HepG2 (cell line): ENCODE measurements at places on chromosomes 13 and 19.
A peak's percentile ranks its signal among the peaks of the same experiment; 100 is the strongest.

- no peak for DNase-seq
Observed at GRCh38 chr19:33379151-33379829, 5.8 kb downstream of the CEBPG start.

DNA sequence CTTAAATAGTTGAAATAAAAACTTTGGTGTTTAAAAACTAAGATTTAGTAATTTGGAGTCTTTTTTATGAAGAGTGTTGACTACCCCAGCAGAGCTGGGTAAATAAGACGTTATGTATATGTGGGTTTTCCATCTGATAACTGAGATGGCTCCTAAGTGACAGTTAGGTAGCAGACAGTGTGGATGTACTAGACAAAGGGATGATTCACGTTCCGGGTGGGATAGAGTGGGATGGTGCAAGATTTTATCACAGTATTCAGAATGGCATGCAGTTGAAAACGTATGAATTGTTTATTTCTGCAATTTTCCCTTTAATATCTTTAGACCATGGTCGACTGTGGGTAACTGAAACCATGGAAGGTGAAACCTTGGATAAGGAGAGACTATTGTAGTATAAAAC is 50.4 kb downstream of the NAA16 start:
- no peak for DNase-seq

- DNase-seq, result no peak
Observed at GRCh38 chr19:40213882-40214570, 4.2 kb downstream of the TTC9B start.

- no peak for DNase-seq
Observed at GRCh38 chr19:16527334-16527935, 14.8 kb downstream of the CHERP start.

DNA sequence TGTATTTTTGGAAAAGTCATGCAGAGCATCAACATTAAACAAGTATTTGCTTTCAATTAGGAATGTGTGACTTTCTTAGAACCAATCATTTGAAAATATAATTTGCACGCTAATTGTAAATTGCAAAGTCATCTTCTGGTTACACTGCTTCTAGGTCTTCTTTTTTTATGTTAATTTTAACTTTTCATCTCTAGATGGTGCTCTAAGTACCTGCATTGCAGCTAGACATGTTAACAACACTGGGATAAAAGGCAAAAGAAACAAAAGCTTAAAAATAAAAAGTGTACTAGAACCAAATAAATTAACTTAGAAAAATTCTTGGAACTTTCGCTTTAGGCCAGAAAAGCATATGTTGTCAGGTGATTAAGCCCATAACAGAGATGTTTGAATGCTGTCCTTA is 2758.2 kb downstream of the PCDH9 start:
- DNase-seq, result peak; percentile 15

DNA sequence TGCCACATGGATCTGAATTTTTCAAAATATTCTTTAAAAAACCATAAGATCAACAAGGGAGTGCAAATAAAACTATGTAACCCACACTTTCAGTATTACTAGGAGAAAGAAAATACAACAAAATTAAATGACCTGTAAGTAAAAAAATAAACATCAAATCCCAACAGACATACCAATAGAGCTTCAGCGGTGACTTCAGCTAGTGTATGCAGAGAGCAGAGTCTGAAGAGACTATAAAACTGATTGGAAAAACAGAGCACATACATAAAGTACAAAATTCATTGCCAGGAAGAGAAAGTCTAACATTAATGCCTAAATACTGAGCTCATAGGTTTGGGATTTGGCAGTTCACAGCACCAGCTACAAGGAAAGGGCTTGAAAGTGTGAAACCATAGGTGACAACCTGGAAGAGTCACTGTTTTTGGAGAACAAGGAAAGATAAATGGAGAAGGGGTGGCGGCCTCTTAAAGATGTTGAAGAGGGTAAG is 291.1 kb downstream of the LMO7 start:
- DNase-seq, result no peak

DNA sequence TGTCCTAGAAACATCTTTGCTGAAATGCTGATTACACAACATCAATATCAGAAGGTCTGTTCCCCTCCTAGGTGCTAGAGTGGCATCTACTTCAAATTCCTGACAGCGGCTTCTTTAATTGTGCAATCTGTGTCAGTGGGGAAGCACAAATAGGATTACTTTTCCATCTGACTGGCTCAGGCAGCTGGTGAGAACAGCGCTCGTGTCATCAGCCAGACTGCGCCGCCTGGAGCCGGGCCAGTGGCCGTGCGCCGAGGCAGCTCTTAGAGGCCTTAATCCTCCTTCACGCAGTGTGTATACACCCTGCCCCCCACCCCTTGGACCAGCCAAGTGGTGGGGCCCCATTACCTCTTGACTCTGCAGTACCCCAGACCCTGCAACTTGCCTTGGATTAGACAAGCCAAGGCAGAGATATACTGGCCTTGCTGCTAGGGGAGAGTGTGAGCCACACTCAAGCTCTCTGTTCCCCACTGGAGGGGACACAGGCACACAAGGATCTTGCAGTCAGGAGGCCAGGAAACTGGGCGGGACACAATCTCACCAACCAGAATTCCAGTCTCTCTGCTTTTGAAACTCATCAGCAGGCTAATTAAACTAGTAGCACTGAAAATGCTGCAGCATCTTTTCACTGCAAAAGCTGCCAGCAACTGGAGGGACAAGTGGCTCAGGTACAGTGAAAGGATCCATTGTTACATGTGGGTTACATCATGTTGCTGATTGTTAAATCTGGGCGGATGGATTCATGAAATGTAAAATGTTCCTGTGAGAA is 48.9 kb upstream of the EPHX3 start:
- DNase-seq, result peak; percentile 55

- peak; percentile 75 for DNase-seq
Observed at GRCh38 chr19:13154911-13155471, 4.8 kb downstream of the IER2 start.

DNA sequence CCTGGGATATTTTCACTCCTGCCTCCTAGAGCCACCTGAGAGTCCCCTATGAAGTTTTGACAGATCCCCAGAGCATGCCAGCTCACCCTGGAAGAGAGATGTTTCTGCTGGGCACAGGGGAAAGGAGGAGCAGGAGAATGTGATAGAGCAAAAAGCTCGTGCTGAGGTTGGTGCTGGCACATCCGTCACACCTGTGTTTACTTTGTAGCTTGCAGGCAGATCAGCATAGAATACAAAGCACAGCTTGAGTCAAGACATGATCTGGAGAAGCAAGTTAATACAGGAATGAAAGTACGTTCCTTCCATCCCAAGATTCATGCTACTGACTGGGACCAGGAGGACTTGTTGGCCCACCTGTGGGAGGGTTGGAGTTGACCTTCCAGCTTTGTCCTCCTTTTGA is 46.1 kb downstream of the HSPH1 start:
- no peak for DNase-seq

- no peak for DNase-seq
Observed at GRCh38 chr13:94880463-94880862, 168.1 kb upstream of the SOX21 start.

DNA sequence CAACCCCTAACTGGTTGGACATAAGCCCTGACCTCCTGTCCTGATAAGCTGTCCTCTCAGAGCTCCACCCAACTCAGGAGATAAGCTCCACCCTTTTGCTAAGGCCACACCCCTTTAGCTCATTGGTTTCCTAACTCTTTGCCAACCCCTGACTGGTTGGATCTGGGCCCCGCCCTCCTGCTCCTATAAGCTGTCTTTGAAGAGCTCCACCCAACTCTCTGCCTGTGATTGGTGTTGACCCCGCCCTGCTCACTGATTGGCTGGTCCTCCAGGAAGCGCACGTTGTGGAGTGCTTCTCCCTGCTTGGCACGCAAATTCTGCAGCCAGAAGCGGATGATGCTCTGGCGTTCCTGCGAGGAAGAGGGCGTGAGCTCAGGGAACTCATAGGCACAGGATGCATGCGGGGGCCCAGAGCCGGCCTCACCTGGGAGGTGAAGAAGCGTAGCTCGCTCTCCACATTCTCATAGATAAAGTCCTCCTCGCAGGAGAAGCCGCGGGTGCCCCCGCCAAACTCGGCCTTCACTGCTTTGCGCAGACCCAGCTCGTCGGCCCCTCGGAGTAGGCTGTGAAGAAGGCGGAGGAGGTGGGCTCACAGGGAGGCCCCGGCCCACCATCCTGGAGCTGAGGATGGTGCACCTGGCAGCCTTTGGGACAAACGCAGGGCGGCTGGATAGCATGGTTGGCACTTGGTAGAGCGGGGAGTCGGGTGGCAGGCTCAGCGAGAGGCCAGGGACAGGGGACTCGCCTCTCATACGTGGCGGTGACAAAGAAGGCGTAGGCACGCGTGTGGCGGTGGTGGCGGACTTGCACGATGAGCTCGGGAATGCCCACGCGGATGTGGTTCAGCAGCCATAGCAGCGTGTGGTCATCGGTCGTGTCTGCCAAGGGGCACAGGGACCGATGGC is 1.7 kb downstream of the ANO8 start:
- DNase-seq, result peak; percentile 87
